ENCODE measurements at places on chromosomes 2 and 18.

DNA sequence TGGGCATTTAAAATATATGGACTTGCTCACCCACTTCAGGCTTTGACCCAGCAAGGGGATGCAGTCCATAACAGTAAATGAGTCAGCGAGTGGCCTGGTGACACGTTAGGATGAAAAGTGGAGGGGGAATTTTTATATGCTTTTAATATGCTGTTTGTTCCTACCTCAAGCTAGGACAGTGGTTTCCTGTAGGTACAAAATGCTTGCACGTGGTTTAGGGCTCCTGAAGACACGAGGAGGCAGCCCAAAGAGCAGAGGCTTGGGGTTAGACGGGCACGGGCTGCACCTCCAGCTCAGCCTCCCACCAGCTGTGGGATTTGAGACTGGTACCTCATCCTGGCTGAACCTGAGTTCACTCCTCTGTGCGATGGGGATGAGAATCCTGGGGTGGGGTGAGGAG is 306.2 kb upstream of the CXCR4 start:
- no peak for DNase-seq

- no peak for DNase-seq
Observed at GRCh38 chr18:51575171-51575570, 377.7 kb upstream of the MEX3C start.

DNA sequence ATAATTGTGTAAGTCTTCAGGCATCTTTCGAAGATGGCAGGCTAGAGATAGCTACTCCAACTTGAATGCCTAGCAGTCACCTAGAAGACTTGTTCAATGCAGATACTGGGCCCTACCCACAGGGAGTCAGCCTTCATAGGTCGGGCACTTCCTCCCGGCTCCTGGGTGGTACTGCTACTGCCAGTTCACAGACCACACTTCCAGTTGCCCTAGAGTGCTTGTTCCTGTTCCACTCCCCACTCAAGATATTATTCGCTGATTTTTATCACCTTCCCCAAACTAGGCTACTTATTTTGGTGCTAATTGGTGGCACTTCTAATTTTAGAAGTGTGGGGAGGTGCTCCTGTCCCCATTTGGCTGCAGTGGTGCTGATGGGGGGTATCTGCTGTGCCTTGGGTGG is 34.2 kb downstream of the INPP4A start:
- no peak for DNase-seq

DNA sequence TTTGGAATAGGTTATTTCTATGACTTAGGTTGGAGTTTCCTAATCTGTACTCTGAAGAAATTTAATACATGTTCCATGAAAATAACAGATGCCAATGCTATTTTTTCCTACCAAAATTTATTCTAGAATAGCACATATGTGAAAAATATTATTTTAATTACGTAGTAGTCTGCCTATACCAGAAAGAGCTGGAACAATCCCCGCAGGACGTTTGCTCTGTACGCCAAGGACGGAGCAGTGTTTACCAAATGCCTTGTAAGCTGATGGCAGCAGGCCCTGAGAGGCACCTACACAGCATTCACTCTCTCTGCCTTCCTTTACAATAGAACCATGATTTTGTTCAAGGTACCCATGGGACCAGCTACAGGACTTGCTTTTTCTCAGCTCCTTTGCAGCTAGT is 16.8 kb upstream of the SLC1A4 start:
- DNase-seq, result no peak

- DNase-seq, result no peak
Observed at GRCh38 chr2:175168564-175168945, 552 bp upstream of the ATF2 start.

GRCh38 chr2:112059671-112060070 is 4.6 kb downstream of the TMEM87B start:
- DNase-seq, result no peak

DNA sequence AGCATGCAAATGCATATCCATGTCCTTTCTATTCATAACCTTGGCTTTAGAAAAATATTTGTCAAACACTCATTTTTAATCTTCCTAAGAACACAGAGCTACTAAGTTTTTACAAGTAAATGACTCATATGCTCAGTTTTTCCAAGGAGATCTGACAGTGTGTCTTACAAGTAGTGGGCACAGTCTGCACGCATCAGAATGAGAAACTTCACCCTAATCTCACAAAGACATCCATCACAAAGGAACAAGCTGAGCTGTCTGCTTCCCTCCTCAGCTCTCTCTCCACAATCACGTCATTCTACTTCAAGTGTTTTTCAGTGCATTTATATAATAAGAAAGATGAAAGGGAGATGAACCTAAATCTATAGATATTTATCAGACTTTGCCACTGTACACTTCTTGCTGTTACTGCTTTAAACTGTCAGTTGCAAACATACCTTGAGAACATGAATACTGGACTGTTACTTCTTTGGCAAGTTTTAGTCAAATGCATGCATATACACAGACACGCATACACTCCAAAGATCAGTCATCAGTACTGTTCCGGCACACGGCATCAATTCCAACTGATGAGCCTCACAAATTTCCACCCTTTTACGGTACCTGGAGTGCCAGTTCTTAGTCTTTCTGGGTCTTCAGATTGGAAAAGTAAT is 75.7 kb downstream of the RBMS1 start:
- DNase-seq, result no peak

GRCh38 chr2:10392951-10393639 is 55.0 kb downstream of the ODC1 start:
- no peak for DNase-seq

DNA sequence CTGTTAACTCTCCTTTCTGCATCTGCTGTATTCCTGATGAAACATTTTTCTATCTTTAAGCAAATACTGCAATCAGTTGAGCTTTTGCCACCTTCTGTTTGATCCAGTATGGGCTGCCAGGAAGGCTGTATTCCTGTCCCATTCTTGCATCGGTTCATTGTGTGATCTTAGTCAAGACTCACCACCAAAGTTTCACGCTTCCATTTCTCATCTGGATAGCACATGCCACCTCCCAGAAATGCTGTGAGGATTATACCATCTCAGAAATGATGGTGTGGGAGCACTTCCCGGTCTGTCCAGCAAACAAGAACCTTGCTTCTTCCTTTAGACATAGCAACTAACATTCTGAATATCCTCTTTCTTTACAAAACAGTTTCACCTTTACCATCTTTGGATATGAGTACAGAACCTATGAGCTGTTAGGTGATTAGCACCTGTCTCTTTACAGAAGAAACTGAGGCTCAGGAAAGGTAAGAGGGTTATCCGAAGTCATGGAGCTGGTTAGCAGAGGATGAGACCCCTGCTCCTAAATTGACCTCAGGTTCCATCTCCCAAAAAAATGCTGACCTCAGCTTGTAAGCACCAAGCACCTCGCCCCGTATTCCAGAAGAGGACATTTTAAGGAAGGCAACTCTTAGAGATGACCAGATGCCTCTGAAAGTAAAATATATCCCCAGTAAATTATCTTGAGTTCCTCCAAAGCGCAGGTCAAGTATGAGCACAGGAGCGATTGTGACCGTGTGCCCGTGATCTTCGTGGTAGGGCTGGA is 56.8 kb downstream of the FEZ2 start:
- DNase-seq, result no peak

DNA sequence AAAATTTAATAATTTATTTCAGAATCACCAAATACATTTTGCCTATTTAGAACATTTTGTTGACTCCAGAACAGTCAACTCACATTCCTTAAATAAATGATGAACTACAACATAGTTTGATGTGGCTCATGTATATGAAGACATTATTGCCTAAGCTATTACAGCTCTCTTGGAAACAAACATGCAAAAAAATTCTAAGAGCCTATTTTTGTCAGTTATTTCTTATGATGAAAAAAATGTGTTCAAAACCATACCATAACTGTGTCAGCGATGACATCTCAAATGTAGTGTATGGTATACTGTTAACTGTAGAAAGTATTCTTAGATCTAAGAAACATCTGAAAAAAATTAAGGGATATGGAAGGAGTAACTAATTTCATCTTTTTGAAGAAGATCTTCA is 6.3 kb upstream of the EMILIN2 start:
- DNase-seq, result no peak

DNA sequence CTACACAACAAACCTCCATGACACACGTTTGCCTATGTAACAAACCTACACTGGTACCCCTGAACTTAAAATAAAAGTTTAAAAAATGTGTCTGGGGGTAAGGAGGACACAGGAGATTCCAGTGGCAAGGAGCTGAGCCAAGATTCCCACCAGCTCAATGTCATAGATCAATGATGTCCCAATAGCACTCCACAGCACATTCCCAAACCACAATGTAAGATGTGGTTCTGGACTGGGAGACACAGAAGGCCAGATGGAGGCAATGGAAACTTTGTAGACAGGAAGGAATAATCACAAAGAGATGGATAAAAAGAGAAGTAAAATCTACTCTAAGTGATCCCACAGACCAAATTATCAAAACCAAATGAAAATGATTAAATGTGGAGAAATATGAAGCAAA is 312.4 kb upstream of the SOX11 start:
- DNase-seq, result no peak

- DNase-seq, result no peak
Observed at GRCh38 chr2:241161646-241162281, 11.5 kb downstream of the PPP1R7 start.

DNA sequence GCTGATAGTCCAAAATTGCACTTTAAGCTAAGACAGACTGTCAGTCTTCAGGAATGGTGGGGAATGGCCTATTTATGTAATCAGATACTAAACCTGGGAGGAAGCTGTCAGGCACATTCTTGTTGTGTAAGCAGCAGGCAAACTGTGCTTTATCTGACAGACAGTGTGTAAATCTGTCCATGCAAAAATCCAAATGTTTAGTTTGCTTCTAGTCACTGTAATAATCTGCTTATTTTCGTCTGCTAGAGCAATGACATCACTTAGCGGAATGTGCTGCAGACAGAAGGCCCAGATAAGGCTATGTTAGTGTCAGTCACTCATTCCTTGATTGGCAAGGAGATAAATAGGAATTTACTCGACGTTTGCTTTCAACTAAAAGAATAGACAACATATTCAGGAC is 263.5 kb downstream of the ZNF407 start:
- no peak for DNase-seq

- no peak for DNase-seq
Observed at GRCh38 chr2:28292491-28292890, 100.2 kb upstream of the FOSL2 start.

DNA sequence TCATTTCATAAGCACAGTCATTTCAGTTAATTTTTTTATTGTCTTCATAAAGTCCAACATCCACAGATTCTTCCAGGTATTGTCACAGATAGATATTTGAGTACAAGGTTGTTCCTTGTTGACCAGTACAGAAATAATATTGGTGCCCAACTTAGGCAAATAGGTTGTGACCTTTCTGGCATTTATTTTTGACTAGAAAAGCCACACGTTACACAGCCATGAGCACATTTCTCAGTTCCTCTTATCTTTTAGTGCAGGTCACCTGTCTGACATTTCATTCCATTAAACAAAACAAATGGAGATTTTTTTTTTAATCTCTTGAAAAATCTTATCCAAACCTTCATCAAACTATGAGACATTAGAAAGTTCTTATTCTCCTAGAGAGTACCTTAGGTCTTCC is 428.8 kb downstream of the ZNF521 start:
- no peak for DNase-seq

GRCh38 chr2:240333985-240334384 is 101.5 kb upstream of the GPC1 start:
- no peak for DNase-seq

DNA sequence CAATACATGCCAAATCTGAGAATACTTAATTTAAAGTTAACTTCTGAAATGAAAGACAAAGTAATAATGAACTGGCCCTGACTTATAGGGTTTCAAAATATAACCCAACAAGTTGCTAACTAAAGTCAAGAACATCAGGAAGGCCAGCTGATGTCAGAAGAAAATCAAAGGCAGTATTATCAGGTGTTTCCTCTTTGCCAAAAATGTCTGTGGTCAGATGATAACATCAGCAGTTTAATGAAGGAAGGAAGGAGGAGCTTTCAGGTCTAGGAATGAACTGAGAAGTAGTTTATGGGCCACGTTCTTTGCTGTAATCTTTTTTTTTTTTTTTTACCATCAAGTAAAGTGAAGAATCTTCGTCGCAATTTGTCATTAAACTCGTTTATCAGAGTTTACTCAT is 40.9 kb downstream of the CDH2 start:
- no peak for DNase-seq

DNA sequence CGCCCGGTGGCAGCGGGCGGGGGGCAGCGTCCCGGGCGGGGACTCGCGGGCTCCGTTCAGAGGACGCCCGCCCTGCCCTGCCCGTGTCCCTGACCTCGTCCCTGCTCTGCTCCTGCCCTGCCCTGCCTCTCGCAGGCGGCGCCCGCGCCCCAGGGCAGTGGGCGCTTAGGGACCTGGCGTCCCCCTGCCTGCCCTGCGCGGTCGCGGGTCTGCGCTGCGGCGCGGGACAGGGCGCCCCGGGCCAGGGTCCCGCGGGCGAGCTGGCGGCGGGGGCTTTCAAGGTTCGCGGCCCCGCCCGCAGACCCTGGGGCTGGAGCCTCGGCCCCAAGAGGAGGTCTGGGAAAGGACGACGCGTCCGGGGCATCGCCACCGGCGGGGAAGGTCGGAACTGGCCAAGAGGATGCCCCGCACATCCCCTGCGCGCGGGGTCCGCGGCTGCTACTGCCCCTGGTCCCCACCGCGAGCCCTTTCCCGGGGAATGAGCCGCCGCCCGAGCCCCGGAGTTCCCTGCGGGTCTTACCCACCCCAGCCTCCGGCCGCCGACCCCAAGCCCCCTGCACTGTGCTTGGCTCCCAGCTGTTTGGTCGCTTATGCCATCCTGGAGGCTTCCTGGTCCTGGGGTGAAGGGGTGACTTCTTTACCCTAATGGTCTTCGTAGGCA is 679 bp downstream of the RNF144A start:
- DNase-seq, result no peak

DNA sequence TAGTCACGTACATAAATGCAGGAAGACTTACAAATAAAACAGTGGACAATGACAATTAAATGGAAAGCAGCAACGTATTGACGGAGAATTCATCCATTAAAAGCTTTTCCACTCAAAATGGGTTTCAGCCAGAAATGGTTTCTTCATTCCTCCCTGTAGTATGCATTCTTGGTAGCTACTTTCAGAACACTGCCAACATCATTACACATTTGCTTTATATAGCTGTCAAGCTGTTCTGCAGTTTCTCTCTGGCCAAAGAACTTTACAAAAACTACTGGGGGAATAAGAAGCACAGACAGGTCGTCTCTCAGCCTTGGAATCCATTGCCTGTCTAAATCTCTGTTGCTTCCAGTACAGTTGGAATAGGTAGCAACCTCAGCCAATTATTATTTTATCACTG is 84.1 kb upstream of the NCKAP5 start:
- DNase-seq, result no peak

- no peak for DNase-seq
Observed at GRCh38 chr18:45282101-45282812, 333.0 kb upstream of the SLC14A2 start.
